Inflammatory macrophage treated with lipopolysaccharide for 4 hours (primary cell): ENCODE measurements at places on chromosomes 3 and 15.

GRCh38 chr3:12886106-12886679 is 44.8 kb upstream of the RPL32 start:
- no peak for DNase-seq

DNA sequence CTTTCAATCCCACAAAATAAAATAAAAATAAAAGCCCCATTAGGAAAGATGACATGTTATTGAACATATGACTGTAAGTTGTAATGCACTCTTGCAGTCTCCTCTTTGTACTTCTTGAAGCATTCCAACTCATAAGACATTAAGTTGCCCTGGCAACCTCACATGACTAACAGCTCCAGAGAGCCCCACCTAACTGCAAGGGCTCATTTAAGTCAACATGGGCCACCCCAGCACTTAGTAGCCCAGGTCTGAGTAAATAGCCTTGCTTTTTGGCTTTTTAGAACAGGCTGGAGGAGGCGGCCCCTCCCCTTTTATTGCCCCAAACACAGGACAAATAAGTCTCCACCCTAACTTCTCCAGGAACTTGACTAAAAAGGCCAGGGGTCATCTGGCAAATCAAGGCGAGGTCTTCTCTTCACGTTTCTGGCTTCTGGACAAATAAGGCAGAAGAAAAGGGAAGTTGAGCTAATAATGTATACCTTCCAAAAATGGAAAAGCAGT is 135.1 kb downstream of the TMCO5A start:
- DNase-seq, result peak; percentile 87

- DNase-seq, result peak; percentile 36
Measured at GRCh38 chr3:66996696-66997095, 1.4 kb upstream of the KBTBD8 start.

DNA sequence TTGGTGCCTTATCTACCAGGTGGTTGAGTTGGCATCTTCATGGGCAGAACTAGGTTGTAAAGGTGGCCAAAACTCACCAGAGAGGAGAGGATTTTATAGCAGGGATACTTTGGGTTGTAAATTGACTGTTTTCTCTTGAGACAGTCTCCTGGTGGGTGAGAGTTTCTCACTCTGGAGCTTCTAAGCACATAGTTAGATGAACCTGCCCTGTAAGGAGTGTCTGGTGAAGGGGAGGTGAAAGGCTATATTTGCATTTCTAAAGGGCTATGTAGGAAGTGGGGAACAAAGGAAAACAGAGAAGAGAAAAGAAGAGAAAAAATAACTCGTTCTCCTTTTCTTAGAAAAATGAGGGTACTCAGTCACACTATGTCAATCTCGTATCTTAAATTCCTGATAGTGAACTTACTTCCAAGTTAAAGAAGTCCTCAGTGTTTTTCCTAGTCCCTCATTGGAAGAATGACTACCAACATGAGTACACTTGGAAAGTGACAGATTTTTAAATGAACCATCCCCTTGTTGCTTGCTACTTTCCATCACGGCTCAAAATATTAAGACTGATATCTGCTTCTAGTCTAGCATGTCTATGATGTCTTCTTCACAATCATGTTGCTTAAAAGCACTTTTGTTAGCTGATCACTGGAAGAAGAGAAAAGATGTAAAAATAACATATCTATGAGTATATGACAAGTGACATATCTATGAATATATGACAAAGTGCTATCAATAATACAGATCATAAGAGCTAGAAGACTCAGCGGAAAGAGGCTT is 113.8 kb upstream of the P2RY1 start:
- no peak for DNase-seq

DNA sequence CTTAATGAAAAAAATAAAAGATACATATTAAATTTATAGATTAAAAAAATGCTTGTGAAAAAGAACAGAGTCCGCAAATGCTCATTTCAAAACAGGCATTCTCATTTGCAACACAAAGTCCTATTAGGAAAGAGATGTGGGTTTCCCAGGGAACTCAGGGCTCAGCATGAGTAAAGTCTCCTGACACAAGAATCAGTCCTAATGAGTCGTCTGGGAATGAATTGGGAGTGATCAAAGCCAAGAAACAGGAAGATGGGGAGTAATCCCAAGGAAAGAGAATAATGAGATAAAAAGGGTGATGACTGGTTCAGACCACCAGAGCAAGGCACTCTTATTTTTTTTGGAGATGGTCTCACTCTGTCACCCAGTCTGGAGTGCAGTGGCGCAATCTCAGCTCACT is 443.7 kb downstream of the NR2F2 start:
- no peak for DNase-seq

GRCh38 chr3:27723001-27723445 is 900 bp upstream of the EOMES start:
- no peak for DNase-seq

DNA sequence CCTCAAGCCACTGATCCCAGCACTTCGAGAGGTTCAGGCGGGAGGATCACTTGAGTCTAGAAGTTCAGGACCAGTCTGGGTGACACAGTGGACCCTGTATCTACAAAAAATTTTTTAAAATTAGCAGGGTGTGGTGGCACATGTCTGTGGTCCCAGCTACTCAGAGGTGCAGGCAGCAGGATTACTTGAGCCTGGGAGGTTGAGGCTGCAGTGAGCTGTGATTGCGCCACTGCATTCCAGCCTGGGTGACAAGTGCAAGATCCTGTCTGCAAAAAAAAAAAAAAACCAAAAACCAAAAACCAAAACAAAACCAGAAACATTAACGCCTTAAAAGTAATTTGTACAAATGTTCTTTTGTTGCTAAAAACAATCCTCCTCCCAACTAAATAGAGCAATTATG is 27.9 kb upstream of the SLC12A8 start:
- no peak for DNase-seq

DNA sequence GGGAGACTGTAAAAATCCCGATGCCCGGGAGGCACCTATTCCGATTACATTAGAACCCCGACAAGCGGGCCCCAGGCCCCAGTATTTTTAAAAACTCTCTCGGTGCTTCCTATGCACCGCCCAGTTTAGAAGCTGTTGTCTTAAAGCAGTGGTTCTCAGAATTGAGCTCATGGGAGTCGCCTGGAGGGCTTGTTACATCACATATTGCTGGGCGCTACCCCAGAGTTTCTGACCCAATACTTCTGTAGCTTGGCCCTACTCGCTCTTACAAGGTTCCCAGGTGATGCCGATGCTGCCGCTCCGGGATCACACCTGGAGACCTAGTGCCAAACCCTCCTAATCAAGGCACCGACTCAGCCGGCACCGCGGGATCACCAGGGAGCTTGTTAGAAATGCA is 35.2 kb downstream of the CPN2 start:
- no peak for DNase-seq

GRCh38 chr15:101625184-101625583 is 27.0 kb downstream of the TM2D3 start:
- DNase-seq, result peak; percentile 89

DNA sequence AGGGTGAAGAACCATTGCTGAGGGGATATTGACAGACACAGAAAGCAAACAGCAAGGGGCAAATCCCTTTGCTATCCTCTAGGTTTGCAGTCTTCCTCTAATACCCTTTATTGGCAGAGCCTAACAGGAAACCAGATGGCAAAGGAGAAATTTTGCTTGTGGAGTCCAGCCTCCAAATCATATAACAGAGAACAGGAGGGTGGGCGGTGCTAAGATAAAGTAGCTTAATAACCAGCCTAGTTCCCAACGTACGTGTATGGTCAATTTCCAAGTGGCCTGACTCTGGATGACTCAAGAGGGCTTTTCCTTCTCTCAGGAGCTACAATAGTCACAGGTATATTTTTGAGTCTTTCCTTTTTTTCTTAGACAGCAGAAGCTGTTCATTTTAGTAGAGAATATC is 404.5 kb downstream of the PDCD6IP start:
- no peak for DNase-seq

DNA sequence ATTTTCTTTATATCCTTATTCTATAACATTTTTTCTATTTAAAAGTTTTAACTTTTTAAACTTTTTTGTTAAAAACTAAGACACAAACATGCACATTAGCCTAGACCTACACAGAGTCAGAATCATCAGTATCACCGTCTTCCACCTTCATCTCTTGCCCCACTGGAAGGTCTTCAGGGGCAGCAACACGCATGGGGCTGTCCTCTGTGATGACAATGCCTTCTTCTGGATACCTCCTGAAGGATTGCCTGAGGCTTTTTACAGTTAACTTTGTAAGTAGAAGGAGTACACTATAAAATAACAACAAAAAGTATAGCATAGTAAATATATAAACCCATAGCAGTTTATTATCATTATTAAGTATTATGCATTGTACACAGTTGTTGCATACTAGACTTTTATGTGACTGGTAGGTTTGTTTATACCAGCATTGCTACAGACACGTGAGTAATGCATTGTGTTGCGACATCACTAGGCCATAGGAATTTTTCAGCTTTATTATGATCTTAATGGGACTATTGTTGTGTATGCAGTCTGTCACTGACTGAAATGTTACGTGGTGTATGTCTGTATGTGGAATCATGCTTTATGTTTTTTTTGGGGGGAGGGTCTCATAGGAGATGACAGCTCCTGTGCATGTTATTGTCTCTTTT is 18.2 kb downstream of the ATP1B3 start:
- DNase-seq, result peak; percentile 78

GRCh38 chr3:152256851-152257562 is 11.7 kb upstream of the MBNL1 start:
- DNase-seq, result no peak

DNA sequence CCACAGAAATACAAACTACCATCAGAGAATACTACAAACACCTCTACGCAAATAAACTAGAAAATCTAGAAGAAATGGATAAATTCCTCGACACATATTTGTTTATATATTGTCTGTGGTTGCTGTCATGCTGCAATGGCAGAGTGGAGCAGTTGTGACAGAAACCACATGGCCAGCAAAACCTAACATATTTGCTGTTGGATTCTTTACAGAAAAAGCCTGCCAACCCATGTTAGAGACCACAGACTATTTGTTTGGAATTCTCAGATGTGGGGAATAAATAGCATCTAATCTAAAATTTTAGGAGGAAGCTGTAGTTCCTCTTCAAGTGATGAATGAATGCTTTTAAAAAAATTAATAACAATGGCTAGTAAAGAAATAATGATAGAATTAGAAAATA is 341.6 kb upstream of the AZI2 start:
- DNase-seq, result no peak

- DNase-seq, result no peak
Measured at GRCh38 chr3:10335190-10335738, 14.4 kb upstream of the SEC13 start.

- DNase-seq, result no peak
Measured at GRCh38 chr3:25895031-25895430, 105.1 kb downstream of the OXSM start.

DNA sequence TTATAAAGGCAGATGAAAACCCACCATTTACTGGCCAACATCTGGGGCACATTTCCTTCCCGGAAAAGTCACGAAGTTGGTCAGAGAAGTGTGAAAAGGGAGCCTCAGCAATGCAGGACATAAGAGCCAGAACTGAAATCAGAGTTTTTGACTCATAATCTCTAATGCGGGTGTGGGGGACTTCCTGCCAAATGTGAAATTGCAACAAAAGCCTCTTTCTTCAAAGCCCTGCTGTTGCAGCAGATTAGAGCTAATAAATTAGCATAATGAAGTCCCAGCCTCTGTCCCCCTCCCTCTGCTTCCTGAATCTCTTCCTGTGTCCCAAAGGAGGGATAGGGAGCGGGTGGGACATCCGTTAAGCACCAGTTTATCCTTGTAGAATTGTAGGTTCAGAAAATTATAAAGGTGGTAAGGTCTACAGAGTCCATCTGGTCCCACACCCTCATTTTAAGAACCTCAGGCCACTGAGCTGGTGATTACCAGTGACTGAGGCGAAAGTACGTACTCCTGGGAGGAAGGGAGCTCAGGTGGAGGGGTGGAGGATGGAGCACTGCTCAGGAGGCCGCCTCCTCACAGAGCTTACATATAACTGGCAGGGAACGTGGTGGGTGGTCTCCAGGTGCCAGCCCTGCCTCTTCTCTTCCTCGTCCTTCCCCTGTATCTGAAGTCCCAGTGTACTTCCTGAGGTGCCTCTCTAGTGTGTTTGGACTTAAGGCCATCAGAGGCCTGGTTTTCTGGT is 35.0 kb downstream of the ST6GAL1 start:
- peak; percentile 33 for DNase-seq

GRCh38 chr3:71846185-71846584 is 61.2 kb upstream of the PROK2 start:
- no peak for DNase-seq

DNA sequence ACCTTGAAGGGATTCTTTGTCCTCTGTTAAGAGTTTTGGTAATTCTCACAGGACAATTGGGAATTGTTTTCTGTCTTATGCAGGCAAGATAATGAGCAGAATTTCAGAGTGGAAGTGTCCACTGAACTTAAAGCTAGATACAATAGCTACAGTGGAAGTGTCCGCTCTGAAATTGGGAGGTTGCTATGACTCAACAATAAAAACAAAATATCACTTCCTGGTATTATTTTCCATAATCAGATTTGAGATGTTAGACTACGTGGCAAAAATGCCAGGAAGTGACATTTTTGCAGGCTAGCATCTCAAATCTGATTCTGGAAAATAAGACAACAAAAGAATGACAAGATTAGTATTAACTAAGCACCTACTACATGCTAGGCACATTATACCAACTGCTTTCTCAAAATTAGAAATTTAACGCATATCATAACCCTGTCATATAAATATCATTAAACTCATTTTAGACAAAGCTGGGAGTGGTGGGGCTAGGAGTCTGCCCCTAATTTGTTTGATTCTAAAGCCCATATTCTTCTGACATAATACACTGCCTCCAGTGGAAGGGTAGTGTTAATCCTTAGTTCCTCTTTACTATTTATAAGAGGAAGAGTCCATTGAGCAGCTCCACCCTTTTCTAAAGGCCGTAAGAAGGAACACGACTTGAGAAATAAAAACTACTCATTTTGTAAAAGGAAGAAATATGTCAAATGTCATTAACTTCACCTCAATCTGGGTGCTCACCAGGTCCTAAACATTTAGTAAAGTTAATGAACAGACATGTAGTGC is 266.9 kb upstream of the STT3B start:
- peak; percentile 83 for DNase-seq
